Sigmoid colon (tissue), 7 donors: ENCODE measurements at places on chromosomes 6 and 20. TPM values are rescaled to one million over a fixed set of nuclear protein-coding genes. Genes with fewer than 3 reads are reported as not detected.
A peak's percentile ranks its signal among the peaks of the same experiment; 100 is the strongest.

DNA sequence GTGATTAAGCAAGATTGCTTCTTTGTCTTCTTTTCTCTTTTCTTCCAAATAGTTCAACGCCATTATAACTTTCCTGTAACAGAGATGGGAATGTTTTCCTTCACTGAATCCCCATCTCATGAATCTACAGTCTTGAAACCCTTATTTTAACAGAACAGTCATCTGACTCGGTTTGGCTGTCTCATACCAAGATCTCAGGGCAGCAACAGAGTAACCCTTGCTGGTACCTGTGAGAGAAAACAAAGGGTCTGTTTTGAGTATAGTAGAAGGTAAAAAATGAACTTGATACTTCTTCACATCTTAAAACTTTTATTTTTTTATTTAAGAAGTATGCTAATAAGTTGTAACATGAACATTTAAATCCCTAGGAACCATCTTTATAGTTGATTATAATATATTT is 19.6 kb upstream of the DSE start:
- DNase-seq = no peak

- DNase-seq = no peak
Measured at GRCh38 chr6:100119261-100119660, 125.2 kb upstream of the MCHR2 start.

DNA sequence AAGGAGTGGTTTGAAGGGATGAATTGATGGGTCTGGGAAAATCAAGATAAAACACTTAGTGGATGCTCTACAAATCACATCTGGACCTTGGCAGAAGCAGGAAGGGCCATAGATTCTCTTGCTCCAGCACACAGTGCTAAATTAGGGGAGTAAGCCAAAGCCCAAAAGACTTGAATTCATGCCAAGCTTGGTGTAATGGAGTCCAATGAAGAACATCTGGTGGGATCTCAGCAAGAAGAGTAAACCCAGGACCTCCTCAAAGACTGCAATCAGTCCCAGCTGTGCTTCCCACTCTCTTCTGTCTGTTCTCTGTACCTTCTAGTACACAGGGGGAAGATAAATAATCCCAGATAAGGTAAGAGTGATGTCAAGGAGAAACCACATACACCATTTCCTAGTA is 683.4 kb downstream of the RNF144B start:
- no peak for DNase-seq

DNA sequence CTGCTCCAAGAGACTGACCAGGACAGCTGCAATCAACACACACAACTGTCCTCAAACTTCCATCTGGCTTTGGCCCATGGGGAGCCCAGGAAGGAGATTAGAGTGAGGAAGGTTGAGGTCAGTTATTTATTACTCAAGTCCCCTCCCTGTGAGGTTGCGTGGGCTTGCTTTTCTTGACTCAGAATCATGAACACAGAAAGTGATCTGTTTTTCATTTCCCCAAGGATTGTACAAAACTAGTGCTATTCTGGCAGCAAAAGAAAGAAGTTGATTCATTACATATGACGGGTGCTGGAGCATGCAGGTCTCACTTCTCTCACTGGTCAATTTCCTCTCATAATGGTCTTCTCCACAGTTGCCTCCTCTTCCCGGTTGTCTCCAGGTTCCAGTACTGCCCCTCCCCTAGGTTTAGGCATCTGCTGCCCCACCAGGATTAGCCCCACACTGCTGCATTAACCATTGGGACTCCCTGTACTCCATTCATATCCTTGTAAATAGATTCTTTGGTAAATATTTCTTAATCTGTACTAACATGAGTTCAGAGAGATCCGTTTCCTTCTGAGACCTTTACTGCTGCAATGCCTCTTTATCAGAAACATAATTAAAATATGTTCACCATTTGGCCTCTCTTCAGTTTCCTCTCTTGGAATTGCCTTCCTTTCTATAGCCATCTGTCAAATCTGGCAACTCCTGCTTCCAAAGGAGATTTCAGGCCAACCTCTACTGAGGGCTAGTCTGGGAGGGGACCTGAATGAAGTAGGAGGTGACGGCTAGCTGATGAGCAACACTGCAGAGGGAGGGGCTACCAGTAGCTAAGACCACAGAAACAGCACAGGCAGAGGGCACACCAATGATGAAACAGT is 888.8 kb downstream of the QKI start:
- peak; percentile 77 for DNase-seq

GRCh38 chr6:34386316-34387137 is 5.9 kb downstream of the NUDT3 start:
- peak; percentile 25 for DNase-seq

- no peak for DNase-seq
Measured at GRCh38 chr6:111852725-111853124, 20.5 kb downstream of the FYN start.

Gene MRPL18
- 75.9 TPM for total RNA-seq

Gene RNF144B
- 7.5 TPM for total RNA-seq

GRCh38 chr6:107715550-107716321 is 108.4 kb downstream of the SCML4 start:
- no peak for DNase-seq

Gene F13A1
- 47.9 TPM for total RNA-seq

Gene FOXS1
- not detected for total RNA-seq

DNA sequence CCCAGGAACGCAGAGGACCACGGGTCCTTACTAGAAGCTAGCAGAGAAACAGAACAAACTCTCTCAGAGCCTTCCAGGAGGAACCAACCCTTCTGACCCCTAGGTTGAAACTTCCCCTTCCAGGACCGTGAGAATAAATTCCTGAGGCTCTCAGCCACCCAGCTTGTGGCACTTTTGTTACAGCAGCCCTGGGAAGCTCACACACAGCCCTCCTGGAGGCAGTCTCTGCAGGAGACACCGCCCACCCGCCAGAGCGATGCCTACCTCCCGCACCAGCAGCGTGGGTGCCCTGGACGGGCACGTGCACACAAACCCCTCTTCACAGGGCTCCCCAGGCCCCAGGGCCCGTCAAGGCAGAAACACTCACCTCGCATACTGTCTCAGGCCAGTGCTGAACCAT is 4.2 kb downstream of the RNASET2 start:
- DNase-seq = no peak

Gene KCNG1
- total RNA-seq = 3.2 TPM

Gene AURKA
- total RNA-seq = 2.1 TPM

DNA sequence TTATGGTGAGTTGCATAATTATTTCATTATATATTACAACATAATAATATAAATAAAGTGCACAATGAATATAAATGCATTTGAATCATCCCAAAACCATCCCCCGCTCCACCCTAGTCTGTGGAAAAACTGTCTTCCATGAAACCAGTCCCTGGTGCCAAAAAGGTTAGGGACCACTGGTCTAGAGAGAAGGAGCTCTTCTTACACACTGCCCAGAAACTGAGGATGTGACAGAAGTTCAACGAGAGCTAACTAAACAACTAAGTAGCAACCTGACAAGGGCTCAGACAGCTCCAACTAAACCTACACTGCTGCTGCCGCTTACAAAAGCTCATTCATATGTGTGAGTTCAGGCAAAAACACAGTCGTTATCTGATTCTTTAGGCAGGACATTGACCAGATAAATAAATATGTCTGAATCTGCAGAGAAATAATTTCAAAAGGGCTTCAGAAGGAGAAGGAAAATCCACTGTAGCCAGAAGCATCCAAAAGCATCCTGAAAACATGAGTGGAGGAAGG is 125.9 kb downstream of the ATXN1 start:
- no peak for DNase-seq

GRCh38 chr20:58583176-58583575 is 67.9 kb upstream of the STX16 start:
- peak; percentile 27 for DNase-seq

DNA sequence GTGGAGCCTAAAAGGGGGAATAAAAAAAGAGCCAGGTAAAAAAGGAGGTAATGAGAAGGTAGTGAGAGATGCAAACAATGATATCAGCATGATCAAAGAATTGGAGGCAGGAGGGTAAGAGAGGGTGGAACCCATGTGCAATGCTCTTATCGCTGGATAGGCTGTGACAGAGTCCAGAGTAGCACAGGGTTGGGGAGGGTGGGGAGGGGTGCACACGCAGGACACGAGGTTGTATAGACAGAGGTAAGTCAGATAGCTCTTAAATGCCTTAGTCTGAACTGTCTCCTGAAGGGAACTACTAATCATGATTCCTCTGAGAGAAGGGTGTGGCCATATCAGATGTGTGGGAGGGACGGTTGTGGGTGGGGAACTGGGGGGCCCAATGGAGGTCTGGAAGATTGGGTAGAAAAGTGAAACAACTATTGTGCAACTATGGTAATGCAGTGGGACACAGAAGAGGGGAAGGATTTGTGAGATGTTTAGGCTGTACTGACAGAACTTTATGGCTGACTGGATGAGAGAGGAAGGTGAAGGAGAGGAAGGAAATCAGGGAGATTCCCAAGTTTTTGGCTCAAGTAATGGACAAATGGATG is 354.8 kb downstream of the BTBD9 start:
- DNase-seq = no peak

DNA sequence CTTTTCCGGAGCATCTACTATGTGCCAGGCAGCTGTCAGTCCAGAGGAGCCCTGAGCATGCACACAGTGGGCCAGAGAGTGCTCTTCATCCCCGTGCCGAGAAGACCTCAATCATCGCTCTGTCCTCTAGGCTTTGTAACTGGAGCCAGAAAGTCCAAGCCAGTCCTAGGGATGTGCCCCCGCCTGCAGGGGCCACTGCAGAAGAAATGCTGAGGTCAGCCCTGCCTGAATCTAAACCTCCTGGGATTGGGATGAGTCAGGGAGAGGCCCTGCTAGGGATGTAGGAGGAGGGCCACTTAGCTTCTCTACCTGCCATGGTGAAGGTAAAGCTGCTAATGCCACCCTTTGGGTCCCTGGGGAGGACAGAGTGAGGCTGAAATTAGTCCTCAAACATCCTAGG is 146.8 kb downstream of the CDC5L start:
- DNase-seq = no peak

Gene LRRC1
- 25.0 TPM for total RNA-seq

Gene SCUBE3
- 4.9 TPM for total RNA-seq

Gene DNMT3B
- total RNA-seq = 1.7 TPM

Gene NRSN1
- total RNA-seq = 5.4 TPM

- no peak for DNase-seq
Measured at GRCh38 chr20:57478176-57478575, 46.8 kb downstream of the CTCFL start.

Gene SLC44A4
- total RNA-seq = 1.4 TPM

DNA sequence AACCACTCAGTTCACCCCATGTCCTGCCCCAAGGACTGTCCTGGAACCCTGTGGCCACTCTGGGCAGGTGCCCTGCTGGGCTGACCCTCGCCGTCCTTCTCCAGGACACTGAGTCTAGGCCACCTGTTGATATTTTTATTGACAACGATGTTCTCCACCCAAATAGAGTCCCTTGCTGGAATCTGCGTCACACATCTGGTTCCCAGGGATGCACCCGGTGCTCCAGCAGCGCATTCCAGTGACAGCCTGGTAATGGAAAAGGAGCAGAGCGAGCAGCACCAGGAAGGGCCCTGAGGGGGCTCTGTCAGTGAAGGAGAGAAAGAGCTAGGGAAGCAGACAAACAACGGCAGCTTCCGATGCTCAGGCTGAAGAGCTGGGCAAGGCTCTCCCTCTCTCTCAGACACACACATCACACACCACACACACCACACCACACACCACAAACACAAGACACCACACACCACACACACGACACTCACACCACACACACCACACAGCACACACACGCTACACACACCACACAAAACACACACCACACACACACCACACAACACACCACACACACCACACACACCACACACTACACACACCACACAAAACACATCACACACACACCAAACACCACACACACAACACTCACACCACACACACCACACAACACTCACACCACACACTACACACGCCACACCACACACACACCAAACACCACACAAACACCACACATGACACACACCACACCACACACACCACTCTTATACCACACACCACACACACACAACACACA is 117.9 kb upstream of the THBS2 start:
- DNase-seq = no peak

Gene FOXQ1
- not detected for total RNA-seq

- no peak for DNase-seq
Measured at GRCh38 chr6:112482373-112482772, 135.2 kb downstream of the RFPL4B start.

Gene AMD1
- total RNA-seq = 74.2 TPM

Gene SUMO4
- 3.4 TPM for total RNA-seq

DNA sequence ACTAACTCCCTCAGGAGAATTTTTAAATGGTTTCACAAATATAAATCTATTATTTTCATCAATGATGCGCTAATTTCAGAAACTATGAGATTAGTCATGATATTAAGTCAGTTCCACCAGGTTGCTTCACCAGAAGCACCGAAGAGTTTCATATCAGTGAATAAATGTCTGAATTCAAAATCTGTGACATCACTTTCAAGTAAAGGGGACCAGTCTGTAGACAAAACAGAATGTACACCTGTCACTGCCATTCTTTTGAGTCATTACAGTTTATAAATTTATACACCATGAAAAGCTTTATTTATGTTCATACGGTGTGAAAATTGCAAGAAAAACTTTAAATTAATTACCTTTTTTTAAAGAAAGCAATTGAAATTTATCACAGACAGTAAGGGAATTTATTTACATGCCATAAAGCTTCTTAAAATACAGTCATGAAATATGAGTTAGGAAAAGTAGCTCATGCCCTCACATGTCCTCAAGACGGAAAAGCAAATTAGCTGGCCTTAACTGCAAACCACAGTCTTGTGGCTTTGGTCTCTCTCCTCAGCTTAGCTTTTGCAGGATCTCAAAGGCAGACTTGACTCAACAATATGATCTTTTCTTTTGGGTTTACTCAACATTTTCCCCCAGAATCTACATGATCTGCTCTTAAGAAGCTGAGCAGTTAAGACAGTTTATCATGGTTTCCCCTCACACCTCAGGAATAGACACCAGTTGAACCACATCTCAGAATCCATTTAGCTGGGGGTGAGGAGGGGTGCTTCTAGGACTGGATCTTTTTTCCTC is 177.7 kb upstream of the MCHR2 start:
- no peak for DNase-seq

Gene GPR6
- not detected for total RNA-seq

DNA sequence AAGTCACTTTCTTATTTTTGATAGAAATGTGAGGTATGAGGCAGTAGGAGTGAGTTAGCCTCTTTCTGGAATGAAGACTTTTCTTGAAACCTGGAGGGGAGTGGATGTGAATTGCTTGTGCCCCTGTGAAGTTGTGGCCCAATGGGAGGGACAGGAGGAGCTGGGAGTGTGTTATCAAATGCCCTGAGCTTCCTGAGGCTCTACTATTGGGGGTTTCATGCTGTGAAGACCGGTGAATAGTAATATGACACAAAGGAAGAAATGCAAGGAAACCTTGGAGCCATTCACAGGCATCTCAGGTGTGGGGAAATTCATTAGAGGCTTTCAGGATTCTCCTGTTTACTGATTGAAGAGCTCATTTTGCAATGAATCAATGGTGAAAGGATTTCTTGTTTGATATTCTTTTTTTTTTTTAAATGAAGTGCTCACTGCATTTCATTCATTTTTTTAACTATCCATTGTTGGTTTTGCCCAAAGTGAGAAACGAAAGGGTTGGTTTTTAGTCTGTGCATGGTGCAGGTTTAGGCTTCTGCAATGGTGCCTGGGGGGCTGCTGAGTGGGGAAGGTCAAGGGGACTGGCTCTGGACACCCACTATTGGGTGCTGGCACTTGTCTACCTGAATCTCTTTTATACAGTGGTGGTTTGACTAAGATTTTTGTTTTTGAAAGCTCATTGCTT is 8.2 kb downstream of the RNF144B start:
- no peak for DNase-seq
